ENCODE measurements at places on chromosomes 3 and 15. TPM values are rescaled to one million over a fixed set of nuclear protein-coding genes. Genes with fewer than 3 reads are reported as not detected.

STX19 gene
- 0.32 TPM for polyA plus RNA-seq

TMPRSS7 gene
- polyA plus RNA-seq = not detected

GABRG3 gene
- 2.1 TPM for polyA plus RNA-seq

GRCh38 chr3:43618142-43618541 is 3.7 kb downstream of the ANO10 start:
- no peak for DNase-seq

Measured in left kidney (tissue), 8 donors.